ENCODE measurements at places on chromosomes 4 and X.
A peak's percentile ranks its signal among the peaks of the same experiment; 100 is the strongest.

DNA sequence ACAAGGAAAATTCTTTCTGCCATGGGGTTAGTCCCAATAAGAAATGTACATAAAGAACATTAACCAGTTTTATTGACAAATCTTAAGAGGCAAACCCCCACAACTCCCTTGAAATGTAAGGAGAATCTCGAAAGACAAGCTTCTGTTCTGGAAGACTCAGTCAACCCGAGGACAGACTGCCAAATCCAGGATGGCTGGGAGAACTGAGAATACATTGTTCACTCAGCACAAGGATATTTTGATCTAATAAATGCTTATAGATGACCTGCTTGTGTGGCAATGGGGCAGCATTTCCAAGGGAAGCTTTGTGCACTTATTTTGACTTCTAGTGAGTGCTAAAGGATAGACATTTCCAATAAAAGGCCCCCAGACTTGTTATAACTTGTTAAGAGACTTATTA lies 280.4 kb downstream of the DHX15 start:
- DNase-seq = no peak

GRCh38 chrX:130726661-130727060 lies 176.3 kb downstream of the ENOX2 start:
- no peak for DNase-seq

GRCh38 chrX:100946299-100946927 lies 17.7 kb upstream of the XKRX start:
- no peak for DNase-seq

DNA sequence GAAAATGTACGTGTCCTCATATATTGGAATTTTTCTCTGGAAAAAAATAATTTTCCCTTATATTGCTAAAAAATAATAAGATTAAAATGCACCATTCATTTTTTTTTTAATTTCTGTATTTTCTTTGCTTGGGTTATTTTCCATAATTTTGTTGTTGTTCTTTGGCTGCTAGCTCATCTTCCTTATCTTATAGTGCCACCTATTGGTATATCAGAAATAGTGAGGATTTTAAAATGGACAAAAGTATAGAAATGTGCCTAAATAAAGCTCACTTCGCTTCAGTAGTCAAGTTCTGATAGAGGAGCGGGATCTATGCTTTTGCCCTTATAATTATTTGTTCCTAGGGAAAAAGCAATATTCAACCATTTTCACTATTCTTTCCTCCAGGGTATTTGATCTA lies 134.8 kb downstream of the NAP1L3 start:
- no peak for DNase-seq

DNA sequence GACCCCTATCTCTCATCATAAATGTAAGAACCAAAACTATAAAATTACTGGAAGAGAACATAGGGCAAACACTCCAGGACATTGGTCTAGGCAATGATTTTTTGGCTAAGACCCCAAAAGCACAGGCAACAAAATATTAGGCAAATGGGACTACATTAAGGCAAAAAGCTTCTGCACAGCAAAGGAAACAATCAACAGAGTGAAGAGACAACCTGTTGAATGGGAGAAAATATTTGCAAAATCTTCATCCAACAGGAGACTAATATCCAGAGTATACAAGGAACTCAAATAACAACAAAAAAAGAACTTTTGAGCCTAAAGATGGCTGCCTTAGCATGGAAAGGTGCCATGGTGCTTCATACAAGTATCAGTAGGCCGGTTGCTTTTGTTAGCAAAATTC lies 111.1 kb upstream of the FMR1 start:
- DNase-seq = no peak

- no peak for DNase-seq
Observed at GRCh38 chr4:183260491-183261151, 59.5 kb downstream of the CLDN22 start.

DNA sequence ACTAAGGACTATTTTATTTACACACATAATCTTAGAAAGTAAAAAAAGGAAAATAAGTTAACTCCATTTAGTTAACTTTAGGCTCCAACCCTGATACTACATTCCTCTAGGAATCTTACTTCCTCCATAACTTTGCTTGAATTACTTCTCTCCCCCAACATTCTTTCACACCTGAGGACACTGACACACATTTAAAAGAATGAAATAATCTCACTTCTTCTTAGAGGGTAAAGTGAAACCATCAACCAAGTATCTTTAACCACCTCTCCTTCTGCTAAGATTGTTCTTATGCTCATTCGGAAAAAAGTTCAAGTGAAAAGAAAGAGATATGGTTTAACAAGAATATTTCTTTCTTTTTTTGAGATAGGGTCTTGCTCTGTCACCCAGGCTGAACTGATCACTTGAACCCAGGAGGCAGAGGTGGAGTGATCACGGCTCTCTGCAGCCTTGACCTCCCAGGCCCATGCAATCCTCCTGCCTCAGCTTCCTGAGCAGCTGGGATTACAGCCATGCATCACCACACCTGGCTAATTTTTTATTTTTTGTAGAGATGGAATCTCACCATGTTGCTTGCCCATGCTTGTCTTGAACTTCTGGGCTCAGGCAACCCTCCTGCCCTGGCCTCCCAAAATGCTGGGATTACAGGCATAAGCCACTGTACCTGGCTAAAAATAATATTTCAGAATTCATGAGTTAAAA lies 28.5 kb downstream of the SLC25A4 start:
- DNase-seq = no peak

DNA sequence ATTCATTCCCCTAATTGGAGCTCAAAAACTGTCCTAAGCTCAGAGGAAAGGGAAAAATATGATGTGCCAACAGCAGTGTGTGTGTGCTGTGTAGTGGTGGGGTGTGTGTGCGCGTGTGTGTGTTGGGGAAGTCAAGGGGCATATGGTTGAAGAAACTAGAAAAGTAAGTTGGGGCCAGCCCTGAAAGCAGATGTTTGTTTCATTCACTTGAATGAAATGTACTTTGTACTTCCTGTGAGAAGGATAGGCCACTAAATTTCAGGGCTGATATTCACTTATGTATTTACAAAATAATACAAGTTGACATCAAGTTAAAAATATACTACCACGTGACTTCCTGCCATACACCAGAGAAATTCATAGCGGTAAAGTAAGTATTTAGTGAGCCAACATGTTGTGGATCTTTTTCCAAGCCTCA lies 151.3 kb upstream of the JADE1 start:
- no peak for DNase-seq

DNA sequence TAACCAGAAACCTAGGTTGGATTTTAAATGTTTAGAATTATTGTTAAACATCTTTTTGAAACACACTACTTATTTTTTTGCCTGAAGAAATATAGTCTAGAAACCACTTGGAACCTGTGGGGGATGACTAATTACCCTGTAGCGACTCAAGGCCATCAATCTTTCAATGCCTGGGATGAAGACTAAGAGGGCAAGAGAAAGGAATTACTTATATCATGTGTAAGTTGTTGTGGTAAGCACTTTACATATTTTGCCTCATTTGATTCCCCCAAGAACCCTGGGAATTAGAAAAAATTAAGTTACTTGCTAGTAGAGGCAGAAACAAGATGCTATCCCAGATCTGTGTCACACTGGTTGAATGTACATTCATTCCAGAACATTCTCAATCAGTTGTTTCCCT lies 170.9 kb upstream of the GRIA3 start:
- DNase-seq = no peak

DNA sequence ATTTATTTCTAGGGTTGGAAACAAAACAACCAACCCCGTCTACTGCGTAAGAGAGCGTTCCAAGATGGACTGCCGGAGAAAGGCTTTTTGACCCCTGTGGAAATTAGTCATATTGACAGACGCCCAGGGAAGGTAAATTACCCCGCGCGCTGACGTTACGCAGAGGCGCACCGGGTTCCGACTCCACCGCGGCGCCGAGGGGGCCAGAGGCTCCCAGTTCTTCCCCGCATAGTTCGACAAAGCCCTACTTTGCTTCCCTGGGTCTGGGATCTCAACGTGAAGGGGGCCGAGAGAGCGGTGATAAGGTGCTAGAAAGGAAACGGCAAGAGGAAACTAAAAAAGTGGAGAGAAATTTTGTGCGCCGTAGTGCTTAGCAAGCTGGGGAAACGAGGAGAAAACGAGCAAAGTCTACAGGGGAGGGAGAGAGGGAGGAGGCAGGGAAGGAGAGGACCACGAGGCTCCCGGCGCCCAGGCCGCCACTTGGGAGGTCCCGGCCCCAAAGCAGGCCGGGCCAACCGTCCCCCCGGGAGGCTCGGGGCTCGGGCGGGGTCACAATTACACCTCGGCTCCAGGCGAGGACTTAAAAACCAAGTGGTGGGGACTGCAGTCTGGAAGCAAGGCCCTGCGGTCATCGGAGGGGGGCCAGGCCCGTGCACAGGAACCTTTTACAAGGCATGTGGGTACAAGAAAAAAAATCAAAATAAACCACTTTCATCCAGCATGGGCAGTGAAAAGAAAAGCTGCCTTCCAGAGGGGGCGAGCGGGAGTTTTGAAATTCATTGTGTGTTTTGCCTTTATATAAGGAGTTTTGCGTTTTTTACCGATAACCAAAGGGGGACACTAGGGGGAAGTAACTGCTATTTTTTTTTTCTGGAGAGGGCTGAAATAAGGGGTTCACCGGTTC lies 13.2 kb downstream of the HAND2 start:
- no peak for DNase-seq

DNA sequence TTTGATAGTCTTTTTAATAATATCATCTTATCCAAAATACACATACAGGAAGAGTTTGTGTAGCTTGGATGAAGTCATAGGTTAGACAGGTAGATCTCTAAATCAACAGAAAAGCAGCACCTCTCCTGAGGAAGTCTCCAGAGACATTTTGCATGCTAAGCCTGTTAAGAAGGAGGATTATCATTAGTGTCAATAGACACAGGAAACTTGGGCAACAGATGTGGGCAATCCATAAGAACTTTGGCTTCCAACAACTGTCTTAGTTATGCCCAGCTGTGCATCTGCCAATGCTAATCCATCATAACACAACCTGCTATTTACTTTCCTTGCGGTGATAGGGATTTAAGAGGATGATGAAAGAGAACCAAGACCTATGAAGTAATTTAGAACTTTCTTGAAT lies 1052.6 kb downstream of the RPA4 start:
- no peak for DNase-seq

DNA sequence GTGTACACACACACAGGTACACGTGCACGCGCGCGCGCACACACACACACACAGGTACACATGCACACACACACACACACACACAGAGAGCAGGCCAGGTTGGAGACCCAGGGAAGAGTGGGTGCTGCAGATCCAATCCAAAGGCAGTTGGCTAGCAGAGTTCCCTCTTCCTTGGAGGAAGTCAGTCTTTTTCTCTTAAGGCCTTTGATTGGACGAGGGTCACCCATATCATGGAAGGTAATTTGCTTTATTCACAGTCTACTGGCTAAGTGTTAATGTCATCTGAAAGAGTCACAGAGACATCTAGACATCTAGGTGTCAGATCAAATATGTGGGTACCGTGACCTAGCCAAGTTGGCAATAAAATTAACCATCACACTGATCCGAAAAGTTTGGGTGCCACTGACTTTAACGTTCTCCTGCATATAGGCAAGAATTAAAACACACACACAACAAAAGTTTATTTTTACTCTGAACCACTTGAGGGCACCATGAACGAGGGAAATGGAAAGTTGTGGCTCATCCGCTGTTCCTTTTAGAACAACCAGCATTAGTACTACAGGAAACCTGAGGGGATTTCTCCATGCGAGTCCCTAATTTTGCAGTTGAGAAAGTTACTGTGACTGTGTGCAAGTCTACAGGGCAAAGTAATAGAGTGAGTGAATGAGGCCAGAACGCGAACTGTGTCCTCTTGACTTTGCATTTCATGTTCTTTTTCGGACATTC lies 66.0 kb upstream of the STOX2 start:
- DNase-seq = no peak

GRCh38 chr4:37794056-37794455 lies 32.4 kb upstream of the PGM2 start:
- no peak for DNase-seq

DNA sequence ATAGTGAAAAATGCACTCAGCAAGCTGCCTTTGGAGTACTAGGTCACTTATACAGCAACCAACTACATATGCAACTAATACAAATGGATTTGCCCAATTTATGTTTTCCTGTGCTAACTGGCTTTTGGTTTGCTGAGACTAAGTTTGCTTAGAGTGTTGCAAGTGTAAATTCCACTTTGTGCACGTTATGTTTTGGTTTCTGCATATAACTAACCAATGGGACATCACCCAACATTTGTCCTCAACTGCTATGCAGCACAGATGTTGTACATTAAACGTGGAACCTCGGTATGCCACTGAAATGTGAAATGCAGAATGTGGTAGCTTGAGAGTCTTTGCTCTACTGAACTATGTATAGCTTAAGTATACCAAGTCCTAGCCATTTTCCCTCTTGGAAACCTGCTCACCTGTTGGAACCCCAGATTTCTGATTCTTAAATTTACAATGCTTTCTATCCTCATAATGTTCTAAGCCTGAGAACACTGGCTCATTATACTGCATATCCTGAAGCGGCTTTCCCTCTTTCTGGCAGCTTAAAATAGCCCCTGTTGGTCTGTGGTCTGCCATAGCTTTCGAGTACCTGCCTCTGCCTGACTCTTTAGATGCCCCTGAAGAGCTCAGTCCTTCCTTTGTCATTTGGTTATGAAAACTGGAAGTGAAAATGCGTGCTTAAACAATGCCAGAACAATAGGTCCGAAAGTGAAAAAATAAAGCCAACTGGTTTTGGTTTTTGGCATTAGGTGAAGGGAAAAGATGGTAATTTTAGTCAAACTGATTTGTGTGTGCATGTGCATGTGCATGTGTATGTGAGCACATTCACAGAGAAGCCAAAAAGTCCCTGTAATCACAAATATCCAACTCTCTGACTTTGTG lies 158.0 kb downstream of the SH2D1A start:
- no peak for DNase-seq

GRCh38 chr4:142595222-142595871 lies 250.8 kb downstream of the INPP4B start:
- no peak for DNase-seq

DNA sequence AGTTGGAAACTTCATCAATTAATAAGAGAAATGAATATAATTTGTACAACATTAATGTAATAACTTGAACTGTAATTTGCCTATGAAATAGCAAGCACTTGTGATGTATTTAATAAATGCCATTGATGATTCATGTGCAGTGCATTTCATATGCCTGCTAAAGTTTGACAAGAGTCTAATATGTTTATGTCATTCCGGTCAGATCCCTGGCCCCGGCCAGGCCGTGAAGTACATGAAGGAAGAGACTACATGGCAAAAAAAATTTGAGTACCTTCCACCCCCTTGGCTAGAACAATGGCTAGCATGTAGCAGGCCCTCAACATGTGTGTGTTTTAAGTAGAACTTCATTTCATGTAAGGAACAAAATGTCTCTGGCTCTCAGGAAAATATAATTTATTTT lies 161.3 kb downstream of the ATP10D start:
- DNase-seq = no peak

- DNase-seq = peak; percentile 47
Observed at GRCh38 chr4:102500352-102500695, 835 bp upstream of the NFKB1 start.

GRCh38 chr4:29213020-29213419 lies 1507.1 kb upstream of the PCDH7 start:
- no peak for DNase-seq

GRCh38 chrX:134177527-134177926 lies 59.5 kb upstream of the CCDC160 start:
- DNase-seq = no peak
